NCI-H774 (cell line): ENCODE measurements at places on chromosomes 11 and 22.

- DNase-seq, result no peak
These were observed 39.6 kb downstream of the CSNK2A3 start for GRCh38 chr11:11313426-11313825.

GRCh38 chr11:2300936-2301630 lies 635 bp downstream of the C11orf21 start:
- no peak for DNase-seq

DNA sequence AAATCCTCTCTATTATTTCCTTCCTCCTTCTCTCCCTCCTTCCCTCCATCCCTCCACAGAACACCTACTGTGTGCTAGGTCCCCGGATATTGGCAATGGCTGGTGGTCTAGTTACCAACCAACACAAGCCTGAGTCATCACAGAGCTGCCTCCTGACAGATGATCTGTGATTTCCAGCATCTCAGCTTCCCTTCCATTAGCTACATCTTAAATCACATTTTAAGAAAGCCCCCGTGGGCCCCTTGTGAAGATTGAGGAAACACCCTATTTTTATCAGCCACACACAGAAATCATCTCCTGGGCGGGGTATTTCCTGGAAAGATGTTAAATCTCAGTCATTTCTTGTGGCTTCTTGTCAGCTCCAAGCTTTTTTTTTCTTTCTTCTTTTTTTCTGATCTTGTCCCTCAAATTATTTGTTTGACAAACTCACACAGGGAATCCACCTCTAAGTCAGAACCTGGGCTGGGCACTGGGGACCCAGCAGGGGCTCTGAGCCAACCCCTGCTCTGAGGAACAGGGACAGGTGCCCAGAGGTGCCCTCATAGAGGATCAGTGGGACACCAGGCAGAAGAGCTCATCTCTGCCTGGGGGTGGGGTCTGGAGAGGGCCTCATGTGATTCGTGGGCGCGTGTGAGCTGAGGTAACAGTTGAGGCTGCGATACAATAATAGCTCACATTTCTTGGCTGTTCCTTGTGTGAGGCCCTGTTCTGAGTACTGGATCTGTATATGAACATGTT lies 42.4 kb downstream of the CACNA1I start:
- DNase-seq, result no peak

DNA sequence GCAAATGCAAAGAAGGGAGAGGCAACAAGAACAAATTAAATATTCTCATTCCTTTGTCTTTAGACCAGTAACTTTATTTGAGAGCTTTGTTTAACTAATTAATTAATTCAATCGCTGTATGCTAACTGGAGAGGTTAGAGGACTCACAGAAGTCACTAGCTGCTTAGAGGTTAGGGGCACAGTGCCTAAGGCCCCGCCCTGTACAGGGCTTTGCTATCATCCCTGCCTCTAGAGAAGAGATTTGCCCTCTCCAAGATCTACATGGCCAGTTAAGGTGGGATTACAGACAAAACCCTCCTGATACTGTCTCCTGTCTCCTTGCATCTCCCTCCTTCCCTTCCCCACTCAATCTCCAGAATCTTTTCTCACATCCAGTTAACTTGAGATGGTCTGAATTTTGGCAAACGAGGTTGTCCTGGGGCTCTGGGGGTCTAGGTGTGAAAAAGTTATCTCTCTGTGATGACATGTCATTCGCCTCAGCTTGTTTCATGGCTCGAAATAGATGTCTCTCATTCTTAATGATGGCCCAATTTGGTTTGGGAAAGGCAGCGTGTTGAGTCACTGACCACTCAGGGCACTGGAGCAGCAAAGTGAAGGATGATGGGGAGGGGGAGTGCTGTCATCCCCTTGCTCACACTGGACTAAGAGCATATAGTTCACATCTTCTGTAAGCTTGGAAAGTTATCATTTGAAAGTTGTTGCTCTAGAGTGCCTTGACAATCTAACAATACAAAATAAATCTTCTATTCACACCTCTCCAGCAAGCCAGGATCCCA lies 190.9 kb downstream of the KIRREL3 start:
- no peak for DNase-seq

DNA sequence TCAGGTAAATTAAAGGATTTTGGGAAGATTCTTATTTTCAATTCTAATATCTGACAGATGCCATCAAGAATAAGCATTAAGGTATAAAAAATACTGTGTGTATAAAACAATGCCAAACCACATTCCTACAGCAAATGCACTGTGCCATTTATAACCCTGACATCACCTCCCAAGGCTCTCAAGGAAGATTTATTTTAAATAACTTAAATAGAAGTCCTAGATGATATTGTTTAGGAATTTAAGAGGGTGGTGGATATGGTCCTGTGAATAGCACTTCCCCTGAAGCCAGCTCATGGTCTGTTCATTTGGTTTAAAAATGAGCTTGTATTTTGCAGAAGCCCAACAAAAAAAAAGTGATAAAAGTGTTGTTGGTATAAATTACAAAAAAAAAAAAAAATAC lies 32.1 kb downstream of the PPIL2 start:
- DNase-seq, result no peak
